ENCODE measurements at places on chromosomes 4 and X. TPM values are rescaled to one million over a fixed set of nuclear protein-coding genes. Genes with fewer than 3 reads are reported as not detected.
A peak's percentile ranks its signal among the peaks of the same experiment; 100 is the strongest.

GRCh38 chr4:133592591-133592990 is 443.5 kb downstream of the PCDH10 start:
- no peak for DNase-seq

GRCh38 chr4:153438916-153439756 is 27.0 kb upstream of the TMEM131L start:
- peak; percentile 8 for DNase-seq

- no peak for DNase-seq
Measured at GRCh38 chr4:139647184-139647583, 18.4 kb upstream of the MGST2 start.

DNA sequence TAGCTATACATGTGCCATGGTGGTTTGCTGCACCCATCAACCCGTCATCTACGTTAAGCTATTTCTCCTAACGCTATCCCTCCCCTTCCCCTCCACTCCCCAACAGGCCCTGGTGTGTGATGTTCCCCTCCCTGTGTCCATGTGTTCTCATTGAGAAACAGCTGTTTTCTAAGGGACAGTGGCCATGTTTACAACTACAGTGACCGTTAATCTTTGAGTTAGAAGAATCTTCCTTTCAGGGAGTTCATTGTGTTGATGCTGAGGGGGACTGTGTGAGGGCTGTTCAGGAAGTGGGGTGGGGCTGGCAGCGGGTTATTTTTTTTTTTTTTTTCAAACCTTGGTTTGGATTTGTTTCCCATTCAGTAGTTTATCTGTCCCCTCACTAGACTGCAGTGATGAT is 179.9 kb downstream of the NHS start:
- no peak for DNase-seq

DNA sequence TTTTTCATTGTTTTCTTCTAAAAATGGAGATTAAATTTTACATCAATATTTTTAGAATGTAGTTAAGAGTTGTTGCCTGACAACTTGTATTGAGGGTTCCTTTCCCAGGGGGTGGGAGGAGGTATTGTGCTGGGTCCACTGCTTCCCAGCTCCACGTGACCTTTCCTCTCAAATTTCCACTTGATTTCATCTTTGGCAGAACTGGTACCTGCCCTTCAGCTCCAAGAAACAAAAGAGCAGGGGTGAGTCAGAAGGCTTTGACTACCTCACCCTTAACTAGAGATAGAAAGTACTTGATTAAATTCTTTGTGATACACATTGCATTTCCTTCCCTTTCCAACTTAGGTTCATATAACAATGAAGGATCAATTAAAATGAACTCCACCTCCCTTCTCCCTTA is 19.7 kb downstream of the TRIM2 start:
- no peak for DNase-seq

- no peak for DNase-seq
Measured at GRCh38 chr4:3340038-3340699, 47.3 kb downstream of the RGS12 start.

Gene PRSS12
- total RNA-seq = not detected

Gene AWAT2
- total RNA-seq = not detected

Gene KCNIP4
- not detected for total RNA-seq

Gene STATH
- total RNA-seq = not detected

Gene HMGN5
- total RNA-seq = 0.54 TPM
